ENCODE measurements at places on chromosomes 6 and 20. TPM values are rescaled to one million over a fixed set of nuclear protein-coding genes. Genes with fewer than 3 reads are reported as not detected.

BTN1A1 gene
- not detected for total RNA-seq

GPR63 gene
- total RNA-seq, result 0.51 TPM

STX11 gene
- total RNA-seq, result 1.7 TPM

RALY gene
- total RNA-seq, result 104 TPM

C6orf132 gene
- total RNA-seq, result 36.0 TPM

CD109 gene
- 80.5 TPM for total RNA-seq

AGPAT4 gene
- 3.7 TPM for total RNA-seq

NKAIN4 gene
- total RNA-seq, result not detected

HMGCLL1 gene
- total RNA-seq, result not detected

BMP6 gene
- 0.46 TPM for total RNA-seq

RAB44 gene
- total RNA-seq, result 0.07 TPM

SEMG1 gene
- not detected for total RNA-seq

OR2J3 gene
- total RNA-seq, result not detected

SPTLC3 gene
- total RNA-seq, result 7.1 TPM

OOEP gene
- total RNA-seq, result not detected

PSORS1C1 gene
- total RNA-seq, result 0.37 TPM

SLC22A3 gene
- total RNA-seq, result 2.2 TPM

CRIP3 gene
- not detected for total RNA-seq

TCF15 gene
- total RNA-seq, result not detected

SERAC1 gene
- 4.1 TPM for total RNA-seq

LZTS3 gene
- total RNA-seq, result 4.8 TPM

GFOD1 gene
- total RNA-seq, result 8.4 TPM

LGSN gene
- total RNA-seq, result not detected

PSORS1C2 gene
- 0.33 TPM for total RNA-seq

DEFB124 gene
- total RNA-seq, result not detected

MYLK4 gene
- not detected for total RNA-seq

RIPPLY2 gene
- not detected for total RNA-seq

GZF1 gene
- total RNA-seq, result 8.0 TPM

TMEM244 gene
- total RNA-seq, result not detected

SPEF1 gene
- not detected for total RNA-seq

MLN gene
- total RNA-seq, result not detected

ANKRD66 gene
- total RNA-seq, result not detected
